ENCODE measurements at places on chromosomes 5 and 9. TPM values are rescaled to one million over a fixed set of nuclear protein-coding genes. Genes with fewer than 3 reads are reported as not detected.

STKLD1 gene
- 1.8 TPM for polyA plus RNA-seq

ANKRD18A gene
- 0.39 TPM for polyA plus RNA-seq

IL31RA gene
- 0.83 TPM for polyA plus RNA-seq

DNA sequence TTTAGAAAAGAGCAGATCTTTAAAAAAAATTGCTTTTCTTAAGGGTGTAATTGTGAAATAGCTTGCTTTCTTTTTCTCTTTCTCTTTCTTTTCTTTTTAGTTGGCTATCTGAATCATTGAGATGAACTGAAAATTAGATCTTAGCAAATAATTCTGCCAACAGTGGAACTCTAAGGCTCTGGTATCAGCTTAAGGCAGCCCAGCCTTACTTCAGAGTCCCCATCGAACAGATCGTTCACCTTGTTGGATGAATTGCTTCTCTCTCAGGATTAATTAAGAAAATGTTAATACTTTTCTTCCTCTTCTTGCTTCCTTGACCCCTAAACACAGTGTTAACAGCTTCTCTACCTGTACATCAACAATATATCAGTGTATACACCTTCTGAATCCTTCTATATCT is 92.1 kb downstream of the ZCCHC7 start:
- no peak for DNase-seq

DNA sequence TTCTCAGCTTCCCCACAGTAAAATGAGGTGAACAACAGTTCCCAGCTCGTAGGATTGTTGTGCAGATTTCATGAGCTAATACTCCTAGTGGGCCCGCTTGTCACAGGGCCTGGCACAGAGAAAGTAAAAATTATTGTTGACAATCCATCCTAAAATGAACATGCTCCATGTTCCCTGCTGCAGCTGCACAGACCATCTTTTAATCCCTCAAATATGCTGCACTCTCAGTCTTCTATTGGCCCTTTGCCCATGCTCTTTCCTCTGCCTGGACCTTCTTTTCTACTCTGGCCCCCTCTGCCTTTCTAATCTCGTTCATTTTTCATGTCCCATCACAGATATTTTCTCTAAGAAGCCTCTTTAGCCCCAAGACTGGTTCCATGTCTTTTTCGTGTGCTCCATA is 117.7 kb upstream of the NR3C1 start:
- DNase-seq, result no peak

- no peak for DNase-seq
These were observed 596 bp upstream of the FGFR4 start for GRCh38 chr5:177085985-177086653.

GRCh38 chr9:137411645-137412380 is 11.1 kb downstream of the EXD3 start:
- DNase-seq, result no peak

GRCh38 chr5:42993516-42994245 is 46.4 kb downstream of the ANXA2R start:
- DNase-seq, result peak; percentile 45

DPYSL3 gene
- polyA plus RNA-seq, result 170 TPM

NDST1 gene
- polyA plus RNA-seq, result 42.6 TPM

- DNase-seq, result no peak
These were observed 5.9 kb downstream of the KLF9 start for GRCh38 chr9:70408393-70409040.

DNA sequence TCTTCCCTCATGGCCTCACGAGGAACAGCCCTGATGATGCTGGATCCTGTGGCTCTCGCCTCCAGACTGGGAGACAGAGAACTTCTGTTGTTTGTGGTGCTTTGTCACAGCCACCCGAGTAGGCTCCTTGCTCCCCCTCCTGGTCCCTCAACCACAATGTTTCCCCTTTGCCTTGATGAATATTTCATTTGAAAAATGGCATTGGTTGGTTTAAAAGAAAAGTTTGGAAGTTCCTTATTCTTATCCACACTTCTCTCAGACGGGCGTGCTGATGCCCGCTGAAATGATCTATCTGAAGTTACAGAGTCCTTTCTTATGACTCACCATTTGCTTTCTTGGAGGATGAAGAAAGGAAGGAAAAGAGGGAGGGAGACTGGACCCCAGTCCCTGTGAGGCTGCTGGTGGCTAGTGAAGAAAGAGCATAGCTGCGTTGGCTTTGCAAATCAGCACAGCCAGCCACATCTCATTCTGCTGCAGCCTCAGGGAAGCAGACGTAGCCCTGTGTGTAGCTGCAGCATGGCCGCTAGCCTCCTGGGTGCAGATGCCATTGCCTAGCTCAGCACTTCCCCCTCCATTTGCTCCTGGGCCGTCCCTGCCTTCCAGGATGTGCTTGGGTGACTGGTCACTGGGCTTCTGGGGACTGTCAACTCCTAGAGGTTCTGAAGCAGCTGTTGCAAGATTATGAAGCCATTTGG is 185.9 kb downstream of the ERCC6L2 start:
- peak; percentile 56 for DNase-seq

DNA sequence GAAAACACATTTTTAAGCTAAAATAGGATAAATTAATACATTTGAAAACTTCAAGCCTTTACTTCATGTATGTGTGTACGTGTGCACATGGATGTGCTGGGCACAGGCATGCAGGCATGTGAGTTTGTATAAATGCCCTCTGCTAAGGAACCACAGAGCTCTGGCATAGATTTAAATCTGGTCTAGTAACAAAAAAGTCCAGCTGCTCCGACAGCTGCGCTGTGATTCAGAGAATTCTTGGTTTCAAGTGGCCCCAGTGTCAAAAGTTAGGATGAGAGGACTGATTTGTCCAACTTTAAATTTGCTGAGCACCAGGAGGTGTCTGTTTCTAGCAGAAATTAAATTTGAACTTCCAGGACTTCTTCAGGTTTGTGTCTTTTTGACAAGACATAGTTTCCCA is 203.7 kb upstream of the TUT7 start:
- DNase-seq, result no peak

SEMA4D gene
- 23.7 TPM for polyA plus RNA-seq

- DNase-seq, result no peak
These were observed 68.6 kb downstream of the RFX3 start for GRCh38 chr9:3457175-3457574.

ABITRAM gene
- 14.3 TPM for polyA plus RNA-seq

DNA sequence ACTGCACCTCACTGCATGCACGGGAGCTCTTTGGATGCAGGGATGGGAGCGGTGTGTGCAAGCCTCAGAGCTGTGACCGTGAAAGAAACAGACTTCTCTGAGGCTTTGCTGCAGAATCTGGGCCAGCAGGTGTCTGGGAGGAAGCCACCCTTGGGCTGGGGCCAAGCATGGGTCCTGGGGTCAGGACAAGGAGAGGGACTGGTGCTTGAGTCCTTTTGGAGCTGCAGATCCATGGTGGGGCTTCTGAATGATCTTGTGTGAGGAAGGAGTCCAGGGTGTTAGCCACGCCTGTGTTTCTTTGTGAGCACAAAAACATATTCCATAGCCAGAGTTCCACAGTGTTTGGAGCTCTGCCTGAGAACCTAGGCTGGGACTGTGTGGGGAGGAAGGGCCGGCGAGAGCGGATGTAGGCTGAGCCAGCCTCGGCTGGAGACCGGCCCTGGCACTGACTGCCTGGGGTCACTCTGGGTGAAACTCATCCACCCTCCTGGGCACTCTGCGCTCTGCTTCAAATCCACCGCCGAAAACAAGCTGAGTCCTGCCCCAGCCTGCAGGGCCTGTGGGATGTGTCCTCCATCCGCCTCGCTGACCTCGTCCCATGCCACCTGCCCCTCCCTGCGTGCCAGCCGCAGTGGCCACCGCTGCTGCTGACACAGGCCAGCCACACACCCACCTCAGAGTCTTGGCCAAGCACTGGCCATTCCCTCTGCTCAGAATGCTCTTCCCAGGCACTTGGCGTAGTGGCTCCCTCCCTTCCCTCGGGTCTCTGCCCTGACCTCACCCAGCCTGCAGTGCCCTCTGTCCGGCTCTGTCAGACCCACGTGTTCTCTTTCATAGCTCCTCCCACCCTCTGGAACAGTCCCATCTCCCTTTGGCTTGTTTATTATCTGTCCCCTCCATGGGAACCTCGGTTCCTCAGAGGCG is 26.7 kb downstream of the ERGIC1 start:
- DNase-seq, result peak; percentile 91

DNA sequence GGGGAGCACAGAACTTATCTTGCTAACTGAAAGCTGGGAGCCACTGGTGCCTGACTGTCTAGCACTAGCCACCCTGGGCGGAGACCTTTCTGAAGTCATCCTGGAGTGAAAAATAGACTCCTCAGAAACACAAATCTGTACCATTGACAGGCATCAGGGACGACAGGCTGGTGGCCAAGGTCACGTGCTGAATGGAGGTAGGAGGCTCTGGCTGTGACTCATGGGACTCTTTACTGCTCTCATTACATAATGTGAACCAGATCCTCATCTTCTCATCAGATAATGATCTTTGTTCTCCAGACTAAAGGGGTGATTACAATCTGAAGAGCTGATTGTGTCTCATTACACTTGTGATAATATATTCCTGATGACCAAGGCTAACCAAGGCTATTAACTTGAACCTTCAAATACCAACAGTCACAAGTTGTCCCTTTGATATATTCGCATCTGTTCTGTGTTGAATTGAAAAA is 91.8 kb downstream of the SEMA5A start:
- DNase-seq, result no peak

DNA sequence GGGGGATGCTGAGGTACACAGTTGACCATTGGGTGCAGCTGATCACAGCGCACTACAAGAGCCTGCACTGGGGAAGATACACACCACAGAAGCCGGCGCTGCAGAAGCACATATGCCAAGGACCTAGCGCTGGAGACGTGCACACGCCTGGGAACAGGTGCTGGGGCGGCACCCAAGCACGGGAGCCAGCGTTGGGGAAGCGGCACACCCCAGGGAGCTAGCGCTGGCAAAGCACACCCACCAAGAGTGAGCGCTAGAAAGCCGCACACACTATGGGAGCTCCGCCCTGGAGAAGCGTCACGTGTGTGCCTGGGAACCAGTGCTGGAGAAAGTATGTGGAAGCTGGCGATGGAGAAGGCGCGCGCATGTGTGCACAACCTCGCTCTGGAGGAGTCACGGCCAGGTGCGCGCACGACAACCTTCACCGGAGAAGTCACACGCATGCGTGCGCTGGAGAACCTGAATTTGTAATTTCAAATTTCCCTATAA is 4.5 kb downstream of the FANCC start:
- peak; percentile 31 for DNase-seq

DNA sequence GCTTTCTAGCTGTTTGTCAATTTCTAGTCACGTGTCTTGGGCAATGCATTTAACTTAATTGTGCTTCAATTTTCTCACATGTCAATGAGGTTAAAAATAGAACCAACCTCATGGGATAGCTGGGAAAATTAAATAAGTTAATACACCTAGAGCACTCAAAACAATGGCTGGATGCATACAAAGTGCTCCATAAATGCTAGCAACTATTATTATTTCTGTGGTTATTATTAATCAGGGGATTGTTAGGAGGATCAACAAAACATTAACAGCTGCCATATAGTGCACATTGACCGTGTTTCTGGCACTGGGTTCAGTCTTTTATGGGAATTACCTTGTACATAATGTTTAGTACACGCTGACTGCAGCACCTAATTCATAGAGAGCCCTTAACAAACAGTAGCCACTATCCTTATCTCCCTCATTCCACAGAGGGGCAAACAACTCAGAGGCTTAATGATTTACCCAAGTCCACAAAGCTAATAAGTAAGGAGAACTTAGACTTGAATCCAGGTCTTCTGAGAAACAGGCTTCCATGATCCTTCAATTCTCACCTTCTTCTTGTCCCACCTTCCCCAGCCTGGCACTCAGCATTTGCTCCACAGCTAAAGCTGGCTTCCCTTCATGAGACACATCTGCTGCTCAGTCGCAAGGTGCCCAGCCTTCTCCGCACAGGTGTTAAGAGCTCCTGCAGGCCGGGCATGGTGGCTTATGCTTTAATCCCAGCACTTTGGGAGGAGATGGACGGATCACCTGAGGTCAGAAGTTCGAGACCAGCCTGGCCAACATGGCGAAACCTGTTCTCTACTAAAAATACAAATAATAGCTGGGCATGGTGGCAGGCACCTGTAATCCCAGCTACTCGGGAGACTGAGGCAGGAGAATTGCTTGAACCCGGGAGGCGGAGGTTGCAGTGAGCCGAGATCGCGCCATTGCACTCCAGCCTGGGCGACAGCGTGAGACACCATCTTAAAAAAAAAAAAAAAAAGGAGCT is 137.4 kb upstream of the ABCA1 start:
- no peak for DNase-seq

- DNase-seq, result peak; percentile 38
These were observed at the start of gene NMUR2 for GRCh38 chr5:152405145-152405544. Gene NMUR2, minus strand, starts transcription at chr5:152405279. Its CDS starts 166 bp downstream, at chr5:152405113.

DNA sequence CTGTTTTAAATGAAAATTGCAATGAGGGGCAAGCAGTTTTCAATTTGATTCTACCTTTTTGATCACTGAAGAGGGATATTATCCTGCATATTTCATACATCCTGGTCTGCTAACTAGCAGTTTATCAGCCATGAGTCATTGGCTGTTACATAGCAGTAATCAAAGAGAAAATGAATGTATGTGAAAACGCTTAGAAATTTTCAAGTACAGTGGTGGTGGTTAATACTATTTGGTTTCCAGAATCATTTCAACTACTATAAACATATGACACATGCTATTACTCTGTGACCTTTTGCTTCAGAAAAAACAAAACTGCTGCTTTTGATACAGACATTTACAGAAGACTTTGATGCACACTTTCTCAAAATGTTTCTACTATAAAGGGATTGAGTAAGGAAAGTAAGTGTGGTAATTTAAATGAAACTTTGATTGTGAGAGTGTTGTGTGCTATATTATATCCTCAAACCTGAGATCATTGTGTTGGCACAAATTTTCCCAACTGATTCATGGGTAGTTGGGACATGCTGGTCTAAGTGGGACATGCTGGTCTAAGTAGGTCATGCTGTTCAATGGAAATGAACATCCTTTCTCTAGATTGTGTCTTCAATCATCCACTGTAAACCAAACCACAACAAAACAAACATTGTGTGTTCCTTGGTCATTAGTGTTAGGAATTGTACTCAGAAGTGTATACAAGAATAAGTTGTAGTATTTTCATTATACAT is 5.1 kb downstream of the RNF14 start:
- DNase-seq, result no peak

- no peak for DNase-seq
These were observed 60.3 kb downstream of the UBAP2 start for GRCh38 chr9:33988219-33988890.

IFNA5 gene
- polyA plus RNA-seq, result not detected

Measured in muscle of back (tissue), 13 donors.